ENCODE measurements at places on chromosomes 12 and 14. TPM values are rescaled to one million over a fixed set of nuclear protein-coding genes. Genes with fewer than 3 reads are reported as not detected.

The KRT6C gene
- not detected for total RNA-seq

The SLC25A47 gene
- not detected for total RNA-seq

The FGF6 gene
- not detected for total RNA-seq

DNA sequence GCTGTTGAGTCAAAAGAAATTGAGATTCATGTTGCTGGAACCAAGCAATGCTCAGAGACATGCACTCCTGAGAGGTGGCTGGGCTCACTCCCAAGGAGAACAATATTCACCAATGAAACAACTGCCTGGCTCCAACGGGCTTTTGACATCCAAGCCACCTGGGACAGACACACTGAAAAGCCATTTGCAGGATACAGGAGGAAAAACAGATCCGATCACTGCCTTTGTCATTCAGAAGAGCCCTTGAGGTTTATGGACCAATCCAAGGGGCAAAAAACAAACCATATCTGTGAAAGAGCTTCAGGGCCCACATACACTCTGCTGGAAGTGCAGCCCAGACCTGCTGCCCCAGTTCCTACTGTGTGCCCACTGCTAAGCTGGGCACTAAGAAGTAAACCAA lies 277.5 kb downstream of the NUAK1 start:
- DNase-seq, result no peak

- DNase-seq, result no peak
These were observed 63.0 kb upstream of the PRMT8 start for GRCh38 chr12:3427956-3428355.

GRCh38 chr14:99267837-99268781 lies 3.9 kb downstream of the BCL11B start:
- DNase-seq, result no peak

DNA sequence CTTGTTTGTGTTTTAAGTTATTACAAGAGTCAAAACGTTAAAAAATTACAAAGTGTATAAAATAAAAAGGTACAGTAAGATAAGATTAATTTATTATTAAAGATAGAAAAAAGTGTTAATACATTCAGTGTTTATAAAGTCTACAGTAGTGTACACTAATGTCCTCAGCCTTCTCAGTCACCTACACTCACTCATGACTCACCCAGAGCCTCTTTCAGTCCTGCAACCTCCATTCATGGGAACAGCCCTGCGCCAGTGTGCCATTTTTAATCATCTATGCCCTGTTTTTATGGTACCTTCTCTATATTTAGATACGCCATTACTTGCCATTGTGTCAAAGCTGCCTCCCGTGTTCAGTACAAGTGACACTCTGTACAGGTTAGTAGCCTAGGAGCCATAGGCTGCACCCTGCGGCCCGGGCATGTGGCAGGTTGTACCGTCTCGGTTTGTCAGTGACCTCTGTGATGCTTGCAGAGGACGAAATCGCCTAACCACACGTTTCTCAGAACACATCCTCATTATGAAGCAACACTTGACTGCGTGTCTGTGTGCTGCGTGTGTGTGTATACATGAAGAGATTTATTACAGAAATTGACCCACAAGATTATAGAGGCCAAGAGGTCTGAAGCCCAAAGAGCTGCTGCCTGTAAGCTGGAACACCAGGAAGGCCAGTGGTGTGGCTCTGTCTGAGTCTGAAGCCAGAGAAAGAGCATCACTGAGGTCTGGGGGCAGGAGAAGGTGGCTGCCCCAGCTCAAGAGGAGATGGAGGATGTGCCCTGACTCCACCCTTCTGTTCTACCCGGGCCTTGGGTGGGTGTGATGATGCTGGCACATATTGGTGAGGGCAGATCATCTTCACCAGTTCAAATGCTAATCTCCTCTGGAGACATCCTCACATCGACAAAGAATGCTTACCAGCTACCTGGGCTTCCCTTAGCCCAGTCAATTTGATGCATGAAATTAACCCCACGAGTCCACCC lies 116.6 kb upstream of the C14orf180 start:
- DNase-seq, result no peak

DNA sequence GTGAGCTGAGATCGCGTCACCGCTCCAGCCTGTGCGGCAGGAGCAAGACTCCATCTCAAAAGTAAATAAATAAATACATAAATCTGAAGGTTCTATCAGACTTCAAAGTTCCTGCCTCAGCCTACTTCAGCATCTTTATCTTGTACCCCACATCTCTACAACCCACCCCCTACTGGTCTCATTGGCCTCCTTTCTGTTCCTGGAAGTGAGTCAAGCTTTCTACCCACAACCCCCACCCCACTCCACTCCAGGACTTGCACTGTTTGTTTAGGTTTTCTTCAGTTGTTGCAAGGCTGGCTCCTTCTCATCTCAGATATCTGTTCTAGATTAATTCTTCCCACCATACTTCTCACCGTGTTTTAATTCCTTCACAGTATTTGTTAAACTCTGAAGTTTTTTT lies 714 bp upstream of the PSMC6 start:
- DNase-seq, result no peak

- DNase-seq, result no peak
These were observed 26.0 kb downstream of the LRP6 start for GRCh38 chr12:12240662-12241340.

- no peak for DNase-seq
These were observed 122.0 kb upstream of the EGLN3 start for GRCh38 chr14:34072921-34073320.

GRCh38 chr14:30082486-30082885 lies 154.8 kb upstream of the PRKD1 start:
- no peak for DNase-seq

- no peak for DNase-seq
These were observed at the start of gene ANKLE2 for GRCh38 chr12:132761032-132761920. ANKLE2 (minus strand) TSS chr12:132761832; CDS start chr12:132761798, 34 bp downstream.

DNA sequence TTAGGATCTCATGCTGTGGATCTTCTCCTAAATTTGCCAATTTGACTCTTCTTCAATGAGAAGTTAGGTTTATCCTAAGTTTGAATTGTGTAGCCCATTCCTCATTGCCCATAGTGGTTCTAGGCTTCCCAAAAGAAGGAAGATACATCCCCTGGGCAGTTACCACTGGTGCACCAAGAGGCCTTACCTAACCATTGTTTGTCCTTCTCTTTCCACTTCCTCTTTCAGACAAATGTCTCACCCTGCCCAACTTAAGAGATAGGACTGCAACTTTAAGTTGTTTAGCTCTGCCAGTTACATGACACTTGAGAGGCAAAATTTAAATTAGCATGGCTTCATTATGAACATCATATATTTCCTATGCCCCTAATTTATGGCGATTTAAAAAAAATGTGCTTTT lies 9.4 kb upstream of the KCNH3 start:
- DNase-seq, result no peak

- DNase-seq, result no peak
These were observed 1080.7 kb downstream of the TRHDE start for GRCh38 chr12:73352826-73353225.

GRCh38 chr14:39467889-39468524 lies 35.8 kb upstream of the FBXO33 start:
- no peak for DNase-seq

DNA sequence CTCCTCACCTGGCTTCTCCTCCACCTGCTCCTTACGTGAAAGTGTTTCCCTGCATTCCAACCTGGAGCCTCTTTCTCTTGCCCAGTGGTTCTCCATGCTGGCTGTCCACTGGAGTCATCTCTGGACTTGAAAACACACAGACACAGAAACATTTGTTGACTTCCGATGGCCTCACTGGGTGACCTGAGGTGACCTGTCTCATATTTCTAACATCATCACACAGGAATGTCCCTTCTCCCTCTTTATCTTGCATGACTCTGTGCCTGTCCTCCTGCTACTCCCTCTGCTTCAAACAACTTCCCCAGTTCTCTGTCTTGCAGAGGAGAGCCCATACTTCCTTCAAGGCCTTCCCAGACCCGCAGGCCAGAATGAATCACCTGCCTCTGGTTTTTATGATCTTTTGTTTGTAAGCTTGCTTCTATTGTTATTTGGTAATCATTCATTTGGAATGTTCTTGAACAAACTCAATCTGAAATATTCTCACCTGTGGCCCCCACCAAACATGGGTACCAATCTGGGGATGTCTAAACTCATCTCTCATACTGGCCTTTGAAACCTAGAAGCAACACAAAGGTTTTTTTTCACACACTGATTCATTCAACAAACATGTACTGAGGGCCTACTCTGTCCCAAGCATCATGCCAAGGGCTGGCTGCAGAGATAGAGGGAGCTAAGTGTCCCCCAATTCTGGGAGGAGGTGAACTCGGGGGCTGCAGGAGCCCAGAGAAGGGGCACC lies 9.7 kb upstream of the RIN3 start:
- DNase-seq, result peak; percentile 11

GRCh38 chr12:96395236-96395635 lies 5.0 kb downstream of the CDK17 start:
- no peak for DNase-seq

GRCh38 chr12:1528791-1529190 lies 65.6 kb downstream of the FBXL14 start:
- DNase-seq, result no peak

All from omental fat pad (tissue), 4 donors.